ENCODE measurements at places on chromosomes 11 and 22.

GRCh38 chr22:45544588-45545170 is 42.0 kb downstream of the FBLN1 start:
- DNase-seq = no peak

DNA sequence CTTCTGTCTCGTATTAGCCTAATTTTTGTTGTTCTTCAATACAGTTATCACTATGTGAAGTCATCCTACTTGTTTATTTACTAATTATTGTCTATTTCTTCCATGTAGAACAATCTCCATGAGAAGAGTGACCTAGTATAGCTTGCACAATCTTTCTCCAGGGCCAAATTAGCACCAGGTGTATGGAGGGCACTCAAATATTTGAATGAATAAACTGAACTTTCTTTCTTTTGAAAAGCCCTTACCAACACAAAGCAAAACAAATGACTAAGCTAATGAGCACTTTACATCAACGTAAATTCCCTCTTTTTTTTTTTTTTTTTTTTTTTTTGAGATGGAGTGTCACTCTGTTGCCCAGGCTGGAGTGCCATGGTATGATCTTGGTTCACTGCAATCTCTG is 34.2 kb downstream of the ABTB2 start:
- no peak for DNase-seq

DNA sequence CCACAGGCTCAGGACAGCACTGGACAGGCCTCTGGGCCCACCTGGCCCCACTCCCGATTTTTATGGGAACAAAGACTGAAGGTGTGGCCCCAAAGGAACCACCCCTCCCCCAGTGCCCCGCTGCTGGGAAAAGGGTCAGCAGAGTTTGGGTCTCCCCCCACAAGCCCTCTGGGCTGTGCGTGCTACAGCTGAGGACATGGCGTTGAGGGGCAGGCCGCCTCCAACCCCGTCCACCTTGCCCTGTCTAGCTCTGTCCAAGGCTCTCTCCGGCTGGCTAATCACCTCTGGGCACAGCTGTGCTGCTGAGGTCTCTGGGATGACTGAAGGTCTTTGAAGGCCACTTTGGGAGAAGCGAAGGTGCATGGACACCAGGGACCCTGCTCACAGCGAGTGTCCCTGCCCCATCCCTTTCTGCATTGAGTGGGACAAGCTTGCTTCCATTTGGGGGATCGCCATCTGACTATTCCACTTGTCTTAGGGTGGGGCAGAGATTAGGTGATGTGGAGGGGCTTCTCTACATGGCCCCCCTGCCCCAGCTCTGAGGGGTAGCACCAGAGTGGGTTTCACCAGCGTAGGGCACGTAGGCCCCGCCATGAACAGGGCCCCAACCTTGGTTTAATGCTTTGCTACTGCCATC is 6.5 kb downstream of the ASCL2 start:
- no peak for DNase-seq

- DNase-seq = no peak
Measured at GRCh38 chr11:120681434-120682331, 170.1 kb downstream of the GRIK4 start.

DNA sequence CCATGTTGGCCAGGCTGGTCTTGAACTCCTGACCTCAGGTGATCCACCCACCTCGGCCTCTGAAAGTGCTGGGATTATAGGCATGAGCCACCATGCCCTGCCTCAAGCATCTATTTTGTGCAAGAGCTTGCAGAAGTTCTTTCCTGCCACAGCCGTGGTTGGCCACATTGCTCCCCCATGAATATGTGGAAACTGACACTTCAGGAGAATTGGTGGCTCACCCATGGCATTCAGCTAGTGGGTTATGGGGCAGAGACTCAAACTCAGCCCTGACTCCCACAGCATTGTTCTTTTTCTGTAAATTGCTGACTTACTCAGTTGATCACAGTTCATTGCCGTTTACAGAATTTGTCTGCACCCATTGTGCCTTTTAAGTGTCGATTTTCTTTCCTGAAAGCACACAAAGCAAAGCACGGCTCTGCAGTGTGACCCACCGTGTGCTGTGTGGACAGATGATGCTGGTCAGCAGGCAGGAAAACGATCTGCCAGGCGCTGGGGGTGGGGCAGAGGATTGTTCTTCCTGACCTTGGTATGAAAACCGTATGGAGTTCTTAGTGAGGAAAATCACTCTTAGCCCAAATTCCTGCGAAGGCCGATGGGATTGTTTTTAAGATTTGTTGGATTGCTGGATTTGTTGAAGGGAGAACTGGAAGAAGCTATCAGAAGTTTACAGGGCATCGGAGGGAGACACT is 115.6 kb downstream of the PTPRJ start:
- no peak for DNase-seq

DNA sequence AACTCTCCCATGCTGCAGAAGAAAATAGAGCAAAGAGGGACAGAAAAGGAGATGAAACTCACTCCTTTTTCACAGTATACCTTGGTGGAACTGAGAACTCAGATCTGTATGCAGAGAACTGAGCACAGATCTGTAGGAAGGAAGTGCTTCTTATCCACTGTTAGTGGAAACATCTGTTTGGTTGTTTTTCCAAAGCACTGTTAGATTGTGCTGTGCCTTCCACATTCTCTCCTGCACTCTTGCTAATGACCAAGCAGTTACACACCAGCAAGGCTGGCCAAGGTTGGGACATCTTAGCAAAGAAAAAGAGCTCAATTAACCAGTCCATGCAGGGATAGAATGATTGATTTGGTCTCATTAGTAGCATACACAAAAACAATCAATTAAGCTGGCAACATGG is 20.1 kb upstream of the SIK2 start:
- DNase-seq = no peak

DNA sequence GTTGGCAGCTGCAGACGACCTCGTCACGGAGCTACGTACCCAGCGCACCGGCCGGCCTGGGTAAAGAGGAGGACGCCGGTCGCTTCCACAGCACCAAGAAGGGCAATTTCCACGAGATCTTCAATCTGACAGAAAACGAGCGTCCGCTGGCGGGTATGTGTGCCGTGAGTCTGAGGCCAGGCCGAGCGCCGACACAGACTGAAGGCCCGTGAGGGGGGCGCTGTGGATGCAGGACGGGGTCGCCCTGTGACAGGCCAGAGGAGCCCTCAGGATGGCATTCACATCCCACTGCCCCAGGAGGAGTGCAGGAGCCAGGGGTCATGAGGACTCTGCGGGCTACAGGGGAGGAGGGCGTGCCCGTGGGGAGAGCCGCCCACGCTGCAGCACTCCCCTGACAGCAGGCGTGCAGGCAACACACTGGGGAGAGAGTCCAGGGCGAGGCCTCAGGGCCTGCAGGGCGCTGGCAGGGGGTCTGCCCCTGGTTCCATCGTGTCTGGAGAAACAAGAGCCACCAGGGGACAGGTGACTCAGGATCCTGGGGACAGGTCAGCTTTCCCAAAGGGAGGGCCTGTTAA is 53.6 kb downstream of the GRAMD4 start:
- DNase-seq = peak; percentile 27

DNA sequence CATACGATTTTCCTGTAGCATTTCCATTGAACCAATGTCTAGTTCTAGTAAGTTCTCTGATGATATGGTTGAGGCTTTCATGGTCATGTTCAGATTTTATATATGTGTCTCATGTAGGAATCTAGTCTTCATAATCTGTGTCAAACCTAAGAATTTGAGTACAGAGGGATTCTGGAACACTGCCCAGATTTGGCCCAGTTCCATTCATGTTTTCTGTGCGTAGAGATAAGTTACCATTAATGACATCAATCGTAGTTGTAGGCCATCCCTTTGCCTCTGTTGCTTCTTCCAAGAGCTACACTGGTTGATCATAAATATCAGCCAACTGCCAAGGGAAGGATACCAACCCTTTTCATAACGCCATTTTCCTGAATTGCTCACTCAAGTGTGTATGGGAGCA is 23.3 kb downstream of the ST3GAL4 start:
- no peak for DNase-seq

- DNase-seq = no peak
Measured at GRCh38 chr11:76792505-76793264, 9.5 kb downstream of the TSKU start.

GRCh38 chr11:35963911-35964310 is 20.0 kb downstream of the LDLRAD3 start:
- DNase-seq = no peak

- DNase-seq = no peak
Measured at GRCh38 chr11:12045914-12046635, 37.6 kb upstream of the DKK3 start.

DNA sequence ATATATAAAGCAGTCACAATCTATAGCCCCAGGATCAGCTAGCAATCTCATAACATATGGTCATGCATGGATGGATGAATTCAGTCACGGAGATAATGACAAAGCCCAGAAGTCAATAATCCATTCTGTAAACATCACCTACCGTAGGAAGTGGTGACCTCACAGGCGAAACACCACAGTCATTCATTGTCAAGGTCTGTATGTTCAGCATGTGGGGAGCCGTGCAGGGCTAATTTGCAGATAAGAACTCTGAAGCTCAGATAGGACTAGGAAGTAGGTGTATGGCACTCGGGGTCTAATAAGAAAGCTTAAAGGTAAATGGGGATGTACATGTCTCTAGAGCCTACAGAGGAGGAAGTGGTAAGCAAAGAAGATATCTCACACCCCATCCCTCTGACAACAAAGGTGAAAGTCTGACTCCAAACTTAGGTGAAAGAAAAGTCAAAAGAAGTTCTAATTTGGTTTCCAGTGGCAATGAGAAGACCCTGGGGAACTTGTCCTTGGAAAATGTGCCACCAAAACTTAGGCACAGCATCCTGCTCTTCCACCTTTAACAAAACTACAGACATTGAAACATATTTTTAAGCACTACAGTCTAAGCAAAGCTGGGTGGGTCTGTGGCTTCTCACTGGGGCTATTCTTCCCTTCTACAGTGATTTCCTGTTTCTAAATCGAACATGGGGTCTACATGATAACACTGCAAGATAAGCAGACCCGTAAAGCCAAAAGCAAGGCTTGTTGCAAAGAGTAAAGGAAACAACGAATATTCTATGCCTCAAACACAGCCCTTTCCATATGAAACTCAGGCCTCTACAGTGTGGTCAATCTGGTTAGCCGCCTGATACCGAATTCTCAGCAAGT is 5.2 kb downstream of the CRTAM start:
- no peak for DNase-seq

Data from stimulated activated CD4-positive, alpha-beta T cell treated with anti-CD3 and anti-CD28 coated beads, TNF-alpha, amount 100 ng/mL, for 48 hours (primary cell).